ENCODE measurements at places on chromosomes 3 and 15. TPM values are rescaled to one million over a fixed set of nuclear protein-coding genes. Genes with fewer than 3 reads are reported as not detected.

- peak; percentile 88 for DNase-seq
Measured at GRCh38 chr3:136954251-136954650, 3.5 kb upstream of the IL20RB start.

DNA sequence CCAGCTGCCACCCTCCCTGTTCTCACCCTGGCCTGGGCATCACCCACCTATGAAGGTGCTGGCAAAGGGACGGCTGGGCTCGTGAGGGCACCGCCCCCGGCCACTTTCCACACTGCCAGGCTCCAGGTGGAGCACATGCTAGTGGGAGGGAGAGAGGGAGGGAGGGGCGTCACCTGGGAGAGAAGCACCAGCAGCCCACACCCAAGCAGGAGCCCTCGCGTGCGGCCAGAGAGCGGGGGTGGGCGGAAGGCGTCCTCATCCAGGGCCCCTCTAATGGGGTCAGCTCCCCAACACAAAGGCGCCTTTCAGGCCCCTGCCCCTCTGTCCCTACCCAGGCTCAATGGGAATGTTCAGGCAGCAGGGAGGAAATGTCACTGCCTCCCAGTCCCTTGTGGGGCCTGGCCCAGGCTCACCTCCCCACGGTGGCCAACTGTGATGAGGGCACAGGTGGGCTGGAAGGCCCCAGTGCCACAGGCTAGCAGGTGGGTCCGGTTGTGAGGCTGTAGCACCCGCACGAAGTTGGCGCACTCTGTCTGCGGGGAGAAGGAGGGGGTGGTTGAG lies 3.1 kb downstream of the SEMA3G start:
- no peak for DNase-seq

The TRH gene
- total RNA-seq = not detected

- DNase-seq = no peak
Measured at GRCh38 chr3:108388136-108389132, 92.1 kb downstream of the HHLA2 start.

DNA sequence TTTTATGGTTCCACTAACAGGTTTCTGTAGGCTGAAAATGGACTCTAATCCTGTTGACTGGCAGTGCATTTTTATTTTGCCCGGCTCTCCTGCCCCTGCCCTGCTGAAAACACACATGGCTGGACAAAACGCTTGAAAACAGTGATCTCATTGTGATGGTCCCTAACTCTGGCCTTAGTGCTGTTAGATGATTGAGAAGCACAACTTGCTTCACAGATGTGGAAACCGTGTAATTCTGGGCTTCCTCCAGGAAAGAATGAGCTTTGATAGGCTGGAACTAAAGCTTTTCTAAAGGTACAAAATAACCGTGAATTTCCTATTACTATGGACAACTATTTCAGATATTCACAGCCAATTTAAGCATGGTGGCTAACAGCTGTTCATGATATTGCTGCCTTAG lies 121.4 kb downstream of the VGLL3 start:
- no peak for DNase-seq

The ANKRD63 gene
- not detected for total RNA-seq
